Stimulated activated CD4-positive, alpha-beta T cell treated with anti-CD3 and anti-CD28 coated beads, Interleukin-1b, Interleukin-23, amount 100 ng/mL, for 48 hours (primary cell): ENCODE measurements at places on chromosomes 1 and 21.

GRCh38 chr1:5756434-5757186 lies 235.6 kb downstream of the NPHP4 start:
- DNase-seq, result no peak

GRCh38 chr1:54850737-54851136 lies 36.3 kb downstream of the DHCR24 start:
- no peak for DNase-seq

GRCh38 chr1:30804352-30804751 lies 46.8 kb upstream of the LAPTM5 start:
- DNase-seq, result no peak

DNA sequence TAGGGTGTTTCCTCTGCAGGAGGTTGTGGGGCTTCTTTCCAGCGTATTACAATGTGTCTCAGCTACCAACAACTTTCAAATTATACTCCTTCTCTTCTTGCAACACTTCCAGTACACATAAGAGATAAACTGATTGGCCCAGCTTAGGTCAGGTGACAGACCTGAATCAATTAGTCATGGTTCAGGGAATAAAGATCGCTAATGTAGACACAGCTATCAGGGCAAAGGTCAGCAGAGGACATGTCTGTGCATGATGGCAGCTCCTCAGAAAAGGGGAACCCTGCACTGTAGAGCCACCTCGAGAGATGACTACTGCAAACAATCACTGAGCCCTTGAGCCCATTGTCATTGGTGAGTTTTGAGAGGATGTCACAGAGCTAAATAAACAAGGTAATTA lies 36.8 kb upstream of the PKN2 start:
- DNase-seq, result no peak

- no peak for DNase-seq
These were observed 18.2 kb upstream of the RC3H1 start for GRCh38 chr1:174040387-174040786.
